ENCODE measurements at places on chromosomes 2 and 18.

DNA sequence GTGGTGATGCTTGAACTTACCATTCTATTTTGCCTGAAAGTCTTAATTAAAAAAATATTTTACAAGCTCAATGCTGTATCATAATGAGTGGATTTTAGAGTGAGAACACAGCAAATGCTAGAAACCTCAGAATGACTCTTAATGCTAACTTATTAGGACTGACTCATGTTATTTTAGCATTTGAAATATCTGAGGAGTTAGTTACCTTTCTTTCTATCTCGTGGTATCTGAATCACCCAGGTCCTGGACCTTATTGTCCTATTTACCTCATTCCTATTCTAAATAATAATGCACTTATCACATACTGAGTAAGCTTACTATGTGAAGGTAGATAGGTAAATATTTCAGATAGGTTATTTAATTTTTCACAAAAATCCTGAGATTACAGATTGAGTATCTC, 70.7 kb downstream of the SOS1 start:
- peaks cover 53% of the 10 kb centered on the region for H3K36me3 ChIP-seq
- H3K27me3 ChIP-seq, result no peaks in the 10 kb centered on the region
- no peak overlapping the region for H3K27ac ChIP-seq
- no peak overlapping the region for H3K4me3 ChIP-seq
- H3K4me1 ChIP-seq, result no peaks in the 10 kb centered on the region

DNA sequence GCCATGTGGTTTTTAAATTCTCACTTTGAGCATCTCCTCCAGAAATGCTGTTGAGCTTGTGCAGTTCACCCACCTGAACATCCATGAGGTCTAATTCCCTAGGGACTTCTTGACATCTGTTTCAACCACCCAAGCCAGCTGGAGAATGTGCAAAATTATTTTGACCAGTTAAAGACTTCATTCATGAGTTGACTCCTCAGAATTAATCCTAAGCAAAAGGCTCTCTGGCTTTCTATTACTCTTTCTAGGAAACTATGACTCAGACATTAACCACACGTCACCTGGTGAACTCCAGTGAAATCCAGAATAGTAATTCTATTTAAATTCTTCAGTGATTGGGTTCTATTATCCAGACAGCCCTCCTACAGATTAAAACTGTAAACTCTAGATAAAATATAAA, 247.5 kb downstream of the NBAS start:
- no peaks in the 10 kb centered on the region for H3K36me3 ChIP-seq
- H3K27ac ChIP-seq, result no peak overlapping the region
- H3K4me1 ChIP-seq, result peaks cover 16% of the 10 kb centered on the region
- peak; percentile 54 for DNase-seq

DNA sequence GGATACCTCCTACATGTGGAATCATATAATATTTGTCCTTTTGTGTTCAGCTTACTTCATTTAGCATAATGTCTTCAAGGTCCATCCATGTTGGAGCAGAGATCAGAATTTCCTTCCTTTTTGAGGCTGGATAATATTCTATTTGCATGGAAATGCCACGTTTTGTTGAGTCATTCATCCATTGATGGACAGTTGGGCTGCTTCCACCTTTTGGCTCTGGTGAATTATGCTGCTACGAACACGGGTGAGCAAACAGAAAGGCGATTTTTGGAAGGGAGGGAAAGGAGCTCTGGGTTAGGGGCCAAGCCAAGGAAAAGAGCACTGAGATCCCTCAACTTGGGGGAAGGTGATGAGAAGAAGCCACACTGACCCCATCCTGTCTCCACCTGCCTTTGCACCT, 260.5 kb downstream of the TNS1 start:
- no peaks in the 10 kb centered on the region for H3K27me3 ChIP-seq
- no peaks in the 10 kb centered on the region for H3K4me1 ChIP-seq
- no peak overlapping the region for H3K27ac ChIP-seq
- H3K4me3 ChIP-seq, result no peak overlapping the region
- H3K36me3 ChIP-seq, result no peaks in the 10 kb centered on the region

- H3K27me3 ChIP-seq, result 0 out of 2 replicates have a peak, but pooled peaks cover 3% of the 10 kb centered on the region
- H3K4me1 ChIP-seq, result peaks cover 39% of the 10 kb centered on the region
- no peak for DNase-seq
- H3K27ac ChIP-seq, result no peak overlapping the region
- no peaks in the 10 kb centered on the region for H3K36me3 ChIP-seq
- H3K4me3 ChIP-seq, result no peak overlapping the region
These were observed 30.9 kb upstream of the IER3IP1 start for GRCh38 chr18:47206945-47207637.

DNA sequence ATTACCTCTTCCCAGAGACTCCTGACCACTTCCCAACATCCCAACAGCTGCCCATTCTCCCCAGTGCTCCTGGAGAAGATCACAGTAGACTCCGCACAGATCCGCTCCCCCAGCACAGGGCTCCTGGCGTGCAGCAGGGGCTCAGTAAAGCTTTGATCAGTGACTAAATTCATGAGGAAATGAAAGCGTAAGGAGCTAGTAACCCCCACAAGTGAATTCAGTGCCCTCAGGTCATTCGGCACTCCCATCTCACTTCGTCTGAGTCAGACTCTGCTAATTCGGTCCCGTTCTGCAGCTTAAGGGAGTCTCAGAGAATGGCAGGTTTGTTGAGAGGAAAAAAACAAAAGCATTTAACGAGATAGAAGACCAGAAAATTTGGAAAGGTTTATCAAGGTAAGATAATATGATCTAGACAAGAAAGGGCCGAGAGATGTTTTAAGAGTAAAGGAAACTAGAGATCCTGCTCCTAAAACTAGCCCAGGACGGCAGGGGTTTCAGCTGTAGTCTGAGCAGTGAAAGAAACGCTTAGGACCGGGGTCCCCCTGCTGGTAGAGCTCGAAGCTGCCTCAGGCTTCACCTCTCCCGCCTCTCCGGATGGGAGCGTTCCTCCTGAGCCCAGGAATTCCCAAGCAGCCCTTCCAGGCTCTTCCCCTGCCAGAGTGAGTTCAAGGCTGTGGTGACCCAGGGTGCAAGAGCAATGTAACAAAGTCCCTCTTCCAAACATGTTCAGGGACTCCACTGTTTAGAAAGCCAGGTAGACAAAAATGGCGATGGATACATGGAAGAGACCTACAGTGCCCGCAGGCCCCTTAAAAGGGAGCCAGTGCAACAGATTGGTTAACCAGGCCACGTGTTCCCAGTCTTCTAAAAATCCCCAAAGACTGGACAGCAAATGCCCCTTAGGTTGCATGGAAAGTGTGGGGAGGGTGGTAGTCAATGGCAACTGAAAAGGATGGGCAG, 127.3 kb downstream of the DNER start:
- no peaks in the 10 kb centered on the region for H3K4me1 ChIP-seq
- H3K27me3 ChIP-seq, result no peaks in the 10 kb centered on the region
- DNase-seq, result peak; percentile 77
- H3K4me3 ChIP-seq, result no peak overlapping the region
- H3K27ac ChIP-seq, result no peak overlapping the region

DNA sequence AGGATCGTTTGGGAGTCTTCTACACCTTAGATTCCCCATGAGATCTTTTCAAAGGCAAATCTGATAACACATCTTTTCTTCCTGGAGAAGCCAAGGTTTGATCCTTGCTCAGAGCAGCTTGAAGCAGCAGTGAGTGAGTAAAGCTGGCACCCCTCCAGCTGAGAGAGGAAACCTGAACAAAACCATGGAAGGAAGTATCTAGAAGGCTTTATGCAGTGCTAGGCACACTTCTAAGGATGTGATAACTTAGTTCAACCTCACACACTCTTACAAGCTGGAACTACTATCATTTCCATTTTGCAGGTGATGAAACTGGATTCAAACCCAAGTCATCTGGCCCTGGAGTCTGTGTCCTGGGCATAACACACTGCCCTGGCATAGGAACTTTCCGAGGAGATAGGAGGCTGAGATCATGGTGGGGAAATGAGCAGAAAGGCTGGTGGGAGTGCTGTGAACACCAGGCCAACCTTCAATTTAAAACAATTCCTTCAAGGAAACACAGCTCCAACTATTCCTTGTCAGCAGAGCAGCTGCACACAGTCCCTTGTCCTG, 71.2 kb downstream of the CTAGE1 start:
- no peaks in the 10 kb centered on the region for H3K36me3 ChIP-seq
- H3K4me1 ChIP-seq, result no peaks in the 10 kb centered on the region
- H3K27ac ChIP-seq, result no peak overlapping the region

GRCh38 chr2:133736674-133737073, 168.4 kb upstream of the NCKAP5 start:
- no peak overlapping the region for H3K27ac ChIP-seq
- no peaks in the 10 kb centered on the region for H3K4me1 ChIP-seq
- no peak overlapping the region for H3K4me3 ChIP-seq
- no peaks in the 10 kb centered on the region for H3K36me3 ChIP-seq
- H3K27me3 ChIP-seq, result no peaks in the 10 kb centered on the region

DNA sequence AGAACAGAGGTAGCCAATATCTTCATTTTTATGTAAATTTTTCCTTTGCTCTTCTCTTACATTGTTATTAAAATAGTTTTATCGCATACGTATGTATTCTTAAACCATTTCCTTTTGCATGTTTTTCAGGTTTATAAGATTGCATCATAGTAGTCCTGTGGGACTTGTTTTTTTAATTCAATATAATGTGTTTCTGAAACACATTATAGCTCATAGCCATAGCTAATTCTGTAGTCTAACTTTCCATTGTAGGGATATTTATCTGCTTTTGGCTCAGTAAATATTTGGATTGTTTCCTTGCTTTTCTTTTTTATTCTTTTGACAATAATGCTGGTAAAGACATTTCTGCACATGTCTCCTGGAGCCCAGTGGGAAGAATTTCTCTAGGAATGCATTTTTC, 484.3 kb downstream of the PTPRM start:
- DNase-seq, result no peak
- H3K27ac ChIP-seq, result no peak overlapping the region
- no peaks in the 10 kb centered on the region for H3K27me3 ChIP-seq
- no peaks in the 10 kb centered on the region for H3K36me3 ChIP-seq

GRCh38 chr18:77749089-77749488, 499.4 kb downstream of the GALR1 start:
- no peaks in the 10 kb centered on the region for H3K36me3 ChIP-seq
- no peaks in the 10 kb centered on the region for H3K27me3 ChIP-seq
- no peak overlapping the region for H3K27ac ChIP-seq
- no peak overlapping the region for H3K4me3 ChIP-seq
- DNase-seq, result peak; percentile 64

GRCh38 chr18:36187193-36187825, at the start of gene MOCOS:
TSS of gene MOCOS (plus strand) at chr18:36187497. CDS start at chr18:36187540, 43 bp downstream.
- H3K27ac ChIP-seq, result no peak within 1 kb of the TSS
- H3K4me1 ChIP-seq, result peaks cover 18% of the 10 kb centered on the region
- H3K36me3 ChIP-seq, result no peaks in the 10 kb centered on the region
- H3K4me3 ChIP-seq, result no peak within 1 kb of the TSS
- no peaks in the 10 kb centered on the region for H3K27me3 ChIP-seq
- DNase-seq, result no peak

GRCh38 chr18:71405169-71405809, 1116.4 kb downstream of the SOCS6 start:
- no peaks in the 10 kb centered on the region for H3K27me3 ChIP-seq
- DNase-seq, result no peak
- H3K27ac ChIP-seq, result no peak overlapping the region
- no peaks in the 10 kb centered on the region for H3K4me1 ChIP-seq
- no peak overlapping the region for H3K4me3 ChIP-seq

DNA sequence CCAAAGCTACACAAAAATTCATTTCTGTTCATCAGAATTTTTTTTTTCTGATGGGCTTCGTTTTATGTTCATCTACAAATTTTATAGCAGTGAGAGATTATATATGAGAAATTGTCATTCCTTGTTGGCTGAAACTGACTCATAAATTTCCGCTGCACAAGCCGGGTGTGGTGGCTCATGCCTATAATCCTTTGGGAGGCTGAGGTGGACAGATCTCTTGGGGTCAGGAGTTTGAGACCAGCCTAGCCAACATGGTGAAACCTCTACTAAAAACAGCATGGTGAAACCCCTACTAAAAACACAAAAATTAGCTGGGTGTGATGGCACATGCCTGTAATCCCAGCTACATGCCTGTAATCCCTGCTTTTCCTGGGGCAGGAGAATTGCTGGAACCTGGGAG, 72.0 kb downstream of the PLEKHM3 start:
- no peaks in the 10 kb centered on the region for H3K27me3 ChIP-seq
- H3K36me3 ChIP-seq, result no peaks in the 10 kb centered on the region
- H3K4me1 ChIP-seq, result peaks cover 47% of the 10 kb centered on the region

GRCh38 chr2:112516801-112517200, 25.5 kb upstream of the POLR1B start:
- H3K4me3 ChIP-seq, result no peak overlapping the region
- H3K27ac ChIP-seq, result no peak overlapping the region
- H3K27me3 ChIP-seq, result no peaks in the 10 kb centered on the region
- H3K4me1 ChIP-seq, result no peaks in the 10 kb centered on the region
- no peak for DNase-seq
- H3K36me3 ChIP-seq, result peaks cover 35% of the 10 kb centered on the region

DNA sequence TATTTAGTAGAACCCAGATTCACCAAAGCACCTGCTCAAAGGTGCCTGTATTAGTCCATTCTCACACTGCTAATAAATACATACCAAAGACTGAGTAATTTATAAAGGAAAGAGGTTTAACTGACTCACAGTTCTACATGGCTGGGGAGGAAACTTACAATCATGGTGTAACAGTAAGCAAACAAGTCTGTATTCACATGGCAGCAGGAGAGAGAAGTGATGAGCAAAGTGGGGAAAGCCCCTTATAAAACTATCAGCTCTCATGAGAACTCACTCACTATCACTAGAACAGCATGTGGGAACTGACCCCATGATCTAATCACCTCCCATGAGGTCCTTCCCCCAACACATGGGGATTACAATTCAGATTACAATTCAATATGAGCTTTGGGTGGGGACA, 28.0 kb upstream of the DDX18 start:
- H3K27ac ChIP-seq, result no peak overlapping the region
- H3K36me3 ChIP-seq, result no peaks in the 10 kb centered on the region
- no peaks in the 10 kb centered on the region for H3K4me1 ChIP-seq
- DNase-seq, result no peak
- no peaks in the 10 kb centered on the region for H3K27me3 ChIP-seq

DNA sequence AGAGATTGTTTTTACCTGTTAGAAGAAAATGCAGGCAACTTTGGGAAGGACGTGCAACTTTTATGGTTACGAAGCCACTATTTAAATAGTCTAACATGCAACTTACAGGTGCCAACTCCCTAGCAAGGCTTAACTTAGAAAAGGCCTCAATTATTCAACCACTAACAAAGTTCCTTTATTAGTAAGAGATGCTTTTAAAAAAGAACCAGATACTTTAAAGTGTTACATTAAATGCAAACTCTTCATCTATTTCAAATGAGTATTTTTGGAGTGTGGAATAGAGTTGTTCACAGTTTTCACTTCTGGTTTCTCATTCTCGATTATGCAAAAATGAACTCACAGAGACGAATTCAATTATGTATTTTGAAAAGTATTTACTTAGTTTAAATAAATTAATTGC, 51.7 kb downstream of the PELI1 start:
- H3K4me3 ChIP-seq, result peak overlapping the region; percentile 32
- peak overlapping the region; percentile 96 for H3K27ac ChIP-seq
- H3K4me1 ChIP-seq, result peaks cover 86% of the 10 kb centered on the region
- DNase-seq, result peak; percentile 92
- H3K36me3 ChIP-seq, result peaks cover 54% of the 10 kb centered on the region

- DNase-seq, result no peak
- H3K4me1 ChIP-seq, result peaks cover 8% of the 10 kb centered on the region
- no peaks in the 10 kb centered on the region for H3K27me3 ChIP-seq
- H3K4me3 ChIP-seq, result no peak overlapping the region
- H3K27ac ChIP-seq, result no peak overlapping the region
- H3K36me3 ChIP-seq, result peaks cover 22% of the 10 kb centered on the region
These were observed 14.4 kb downstream of the NEMP2 start for GRCh38 chr2:190519975-190520767.
